ENCODE measurements at places on chromosomes 2 and 18.

- no peak for DNase-seq
These were observed 55.9 kb upstream of the KIF5C start for GRCh38 chr2:148819019-148819585.

- peak; percentile 88 for DNase-seq
These were observed 187.5 kb downstream of the TWIST2 start for GRCh38 chr2:239035361-239035814.

- DNase-seq = no peak
These were observed 91.4 kb downstream of the ALPK2 start for GRCh38 chr18:58537272-58538038.

GRCh38 chr2:144074450-144074849 lies 445.5 kb downstream of the ZEB2 start:
- DNase-seq = no peak

- no peak for DNase-seq
These were observed 48.5 kb downstream of the ARL6IP6 start for GRCh38 chr2:152766928-152767327.

All from A549 (cell line).